ENCODE measurements at places on chromosomes 1 and 21.

DNA sequence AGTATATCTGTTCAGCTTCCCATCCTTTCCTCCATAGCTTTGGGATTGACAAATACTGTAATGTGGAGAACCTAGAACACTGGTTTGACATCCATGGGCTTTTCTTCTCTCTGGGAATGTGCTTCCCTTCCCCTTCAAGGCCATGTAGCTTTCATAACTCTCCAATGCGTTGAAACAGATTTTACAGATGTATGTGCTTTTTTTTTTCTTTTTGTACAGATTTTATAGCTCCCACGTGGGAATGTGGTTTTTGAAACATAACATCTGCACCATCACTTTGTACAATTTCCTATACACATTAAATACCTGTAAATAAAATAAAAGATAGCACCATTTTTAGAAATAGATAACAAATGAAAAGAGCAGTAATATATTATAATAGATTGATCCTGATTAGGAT, 138.5 kb upstream of the TMPRSS15 start:
- no peak for DNase-seq

GRCh38 chr1:5424802-5425703, 567.2 kb downstream of the NPHP4 start:
- DNase-seq: no peak

- no peak for DNase-seq
Observed at GRCh38 chr21:41675574-41675973, 91.3 kb downstream of the RIPK4 start.

GRCh38 chr1:9751971-9752370, 71.8 kb downstream of the CLSTN1 start:
- no peak for DNase-seq

GRCh38 chr1:220694866-220695382, 4.8 kb downstream of the C1orf115 start:
- DNase-seq: no peak

DNA sequence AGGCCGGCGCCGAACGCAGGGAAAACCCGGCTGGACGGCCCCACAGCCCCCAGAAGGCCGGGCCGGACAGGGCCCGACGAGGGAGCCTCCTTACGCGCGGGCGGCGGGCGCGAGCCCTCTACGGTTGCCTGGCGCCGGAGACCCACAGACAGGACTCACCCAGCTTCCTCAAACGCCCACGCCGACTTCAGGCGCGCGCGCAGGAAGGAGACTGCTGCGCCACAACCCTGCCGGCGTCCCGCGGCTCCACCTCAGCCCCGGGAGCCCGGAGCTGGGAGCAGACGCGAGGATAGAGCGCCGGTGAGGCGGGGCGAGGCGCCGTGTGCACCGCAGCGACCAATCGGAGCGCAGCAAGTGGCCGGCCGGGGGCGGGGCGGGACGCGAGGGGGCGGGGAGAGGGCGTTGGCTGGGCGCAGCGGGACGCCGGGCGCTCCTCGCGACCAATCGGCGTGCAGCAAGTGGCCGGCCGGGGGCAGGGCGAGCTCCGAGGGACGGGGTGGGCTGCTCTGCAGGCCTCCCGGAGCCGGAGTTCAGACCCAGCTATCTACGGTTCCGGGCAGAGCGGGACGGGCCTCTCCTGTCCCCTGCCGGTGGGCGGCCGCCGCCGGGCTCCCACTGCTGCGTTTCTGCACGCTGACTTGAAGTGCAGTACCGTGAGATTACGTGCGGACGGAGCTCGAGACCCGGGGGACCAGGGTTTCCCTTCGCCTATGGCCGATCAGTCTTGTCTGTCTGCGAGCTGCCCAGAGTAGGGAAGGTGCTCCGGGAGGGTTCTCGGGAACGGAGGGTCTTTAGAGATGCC, at the start of gene TMEM50B:
TSS of gene TMEM50B (minus strand) at position 296 of the 802 bp plus-strand sequence. CDS start 11,089 bp downstream, outside the sequence.
- peak; percentile 100 for DNase-seq

DNA sequence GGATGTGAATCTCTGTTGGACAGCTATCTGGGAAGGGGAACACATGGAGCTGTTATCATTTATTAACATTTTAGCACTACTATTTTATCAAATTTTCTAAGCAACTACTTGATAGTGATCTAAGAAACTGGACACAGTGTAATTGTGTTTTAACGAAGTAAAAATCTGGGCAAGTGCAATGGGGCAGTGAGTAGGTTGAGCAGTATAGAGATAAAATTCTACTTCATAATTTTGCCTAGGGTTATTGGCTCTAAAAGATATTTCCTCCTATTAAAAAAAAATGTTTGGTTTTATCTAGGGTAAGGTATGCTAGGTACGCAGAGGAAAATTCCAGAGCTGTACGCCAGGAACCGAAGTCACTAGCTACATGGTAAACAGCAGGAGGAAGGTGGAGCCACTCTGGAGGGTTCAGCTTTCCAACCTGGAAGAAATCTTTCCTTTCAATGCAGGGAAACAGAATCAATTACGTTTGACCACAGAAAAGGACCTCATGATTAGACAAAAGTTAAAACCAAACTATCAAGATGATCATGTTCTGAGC, 43.3 kb downstream of the BCAR3 start:
- no peak for DNase-seq

DNA sequence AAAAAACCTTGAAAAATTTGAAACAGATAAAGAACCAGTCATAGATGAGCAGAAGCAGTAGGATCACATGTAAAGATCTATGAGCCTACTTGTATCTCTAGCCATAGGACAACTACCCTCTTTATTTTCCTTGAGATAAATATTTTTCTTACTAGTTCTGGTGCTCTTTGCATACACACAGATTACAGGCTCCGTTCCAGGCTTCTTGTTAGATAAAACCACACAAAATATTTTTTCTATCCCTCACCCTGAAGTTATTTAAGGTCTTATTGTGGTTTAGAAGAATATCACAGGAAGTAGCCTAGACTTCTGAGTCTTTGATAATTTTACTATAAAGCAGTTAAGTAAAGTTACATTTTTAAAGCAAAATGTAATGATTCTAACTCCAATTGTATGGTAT, 512.2 kb downstream of the NEGR1 start:
- DNase-seq: no peak

DNA sequence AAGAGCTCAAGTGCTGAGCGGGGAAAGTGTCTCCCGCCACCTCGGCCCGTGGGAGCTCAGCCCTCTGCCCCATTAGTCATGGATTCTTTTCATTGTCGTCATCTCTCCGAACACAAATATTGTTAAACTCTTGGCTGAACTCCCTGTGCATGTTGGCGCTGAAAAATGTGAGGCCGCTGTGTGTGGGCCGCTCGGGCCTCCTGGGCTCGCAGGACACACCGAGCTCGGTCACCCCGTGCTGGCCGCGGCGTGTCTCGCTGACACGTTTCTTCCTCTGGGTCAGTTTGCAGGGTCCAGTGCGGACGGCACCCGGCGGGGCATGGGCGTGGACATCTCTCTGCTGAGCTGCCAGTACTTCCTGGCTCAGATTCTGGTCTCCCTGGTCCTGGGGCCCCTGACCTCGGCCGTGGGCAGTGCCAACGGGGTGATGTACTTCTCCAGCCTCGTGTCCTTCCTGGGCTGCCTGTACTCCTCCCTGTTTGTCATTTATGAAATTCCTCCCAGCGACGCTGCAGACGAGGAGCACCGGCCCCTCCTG, 25.6 kb downstream of the SLC45A1 start:
- no peak for DNase-seq

DNA sequence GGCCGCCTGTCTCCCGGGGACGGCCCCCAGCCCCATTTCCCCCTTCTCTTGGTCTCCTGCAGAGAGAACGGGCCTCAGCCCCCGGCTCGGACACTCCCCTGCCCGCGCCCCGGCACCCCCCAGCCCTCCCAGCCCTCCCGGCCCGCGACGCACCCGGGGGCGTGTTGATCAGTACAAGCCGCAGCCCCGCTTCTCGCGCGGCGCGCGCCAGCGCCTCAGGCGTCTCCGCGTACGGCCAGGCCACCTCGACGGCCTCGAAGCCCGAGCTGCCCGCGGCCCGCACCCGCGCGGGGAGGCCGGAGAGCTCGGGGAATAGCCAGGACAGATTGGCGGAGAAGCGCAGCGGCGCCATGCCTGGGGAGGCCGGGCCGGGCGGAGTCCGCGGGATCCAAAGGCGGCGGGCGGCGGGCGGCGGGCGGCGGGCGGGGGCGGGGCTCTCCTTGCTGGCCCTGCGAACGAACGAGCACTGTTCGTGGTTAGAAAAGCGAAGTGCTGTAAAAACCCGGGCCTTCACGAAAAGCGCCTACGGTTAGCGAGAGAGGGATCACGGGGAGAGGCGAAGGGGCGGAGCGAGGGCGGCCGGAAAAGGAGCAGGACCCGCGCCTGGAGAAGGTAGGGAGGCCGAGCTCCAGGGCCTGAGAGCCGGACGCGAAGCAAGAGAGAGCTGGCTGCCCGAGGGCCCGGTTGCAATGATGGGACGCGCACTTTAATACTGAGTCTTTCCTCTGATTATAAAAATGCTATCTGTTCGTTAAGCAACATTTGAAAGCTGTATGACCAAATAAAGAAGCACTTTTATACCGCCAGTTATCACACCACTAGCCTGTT, at the start of gene HYI:
TSS of gene HYI (minus strand) at position 490 of the 828 bp plus-strand sequence. CDS start at position 352, 138 bp downstream.
- DNase-seq: peak; percentile 95

GRCh38 chr1:114061121-114061830, 82.0 kb downstream of the OLFML3 start:
- DNase-seq: no peak

GRCh38 chr1:147086129-147086528, 86.1 kb downstream of the PRKAB2 start:
- DNase-seq: no peak

DNA sequence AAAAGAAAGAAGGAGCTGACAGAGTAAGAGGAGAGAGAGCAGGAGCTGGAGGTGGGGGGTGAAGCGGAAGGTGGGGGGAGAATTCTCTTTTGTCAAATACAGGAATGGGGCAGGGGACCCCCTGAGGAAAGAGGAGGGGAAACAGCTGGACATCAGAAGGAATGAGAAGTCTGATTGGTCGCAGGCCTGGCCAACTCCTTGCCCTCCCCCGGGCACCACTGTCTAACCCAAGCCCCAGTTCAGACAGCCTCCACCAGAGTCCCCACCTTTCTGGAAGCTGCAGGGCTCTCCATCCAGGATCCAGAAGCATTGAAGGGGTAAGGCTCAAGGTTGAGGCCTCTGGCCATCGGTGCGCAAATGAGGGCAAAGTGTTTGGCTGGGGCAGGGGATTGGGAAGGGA, at the start of gene OPTC:
TSS of gene OPTC (plus strand) at position 253 of the 400 bp plus-strand sequence. CDS start 1,853 bp downstream, outside the sequence.
- no peak for DNase-seq

GRCh38 chr1:93616996-93617669, 64.5 kb downstream of the BCAR3 start:
- DNase-seq: no peak

DNA sequence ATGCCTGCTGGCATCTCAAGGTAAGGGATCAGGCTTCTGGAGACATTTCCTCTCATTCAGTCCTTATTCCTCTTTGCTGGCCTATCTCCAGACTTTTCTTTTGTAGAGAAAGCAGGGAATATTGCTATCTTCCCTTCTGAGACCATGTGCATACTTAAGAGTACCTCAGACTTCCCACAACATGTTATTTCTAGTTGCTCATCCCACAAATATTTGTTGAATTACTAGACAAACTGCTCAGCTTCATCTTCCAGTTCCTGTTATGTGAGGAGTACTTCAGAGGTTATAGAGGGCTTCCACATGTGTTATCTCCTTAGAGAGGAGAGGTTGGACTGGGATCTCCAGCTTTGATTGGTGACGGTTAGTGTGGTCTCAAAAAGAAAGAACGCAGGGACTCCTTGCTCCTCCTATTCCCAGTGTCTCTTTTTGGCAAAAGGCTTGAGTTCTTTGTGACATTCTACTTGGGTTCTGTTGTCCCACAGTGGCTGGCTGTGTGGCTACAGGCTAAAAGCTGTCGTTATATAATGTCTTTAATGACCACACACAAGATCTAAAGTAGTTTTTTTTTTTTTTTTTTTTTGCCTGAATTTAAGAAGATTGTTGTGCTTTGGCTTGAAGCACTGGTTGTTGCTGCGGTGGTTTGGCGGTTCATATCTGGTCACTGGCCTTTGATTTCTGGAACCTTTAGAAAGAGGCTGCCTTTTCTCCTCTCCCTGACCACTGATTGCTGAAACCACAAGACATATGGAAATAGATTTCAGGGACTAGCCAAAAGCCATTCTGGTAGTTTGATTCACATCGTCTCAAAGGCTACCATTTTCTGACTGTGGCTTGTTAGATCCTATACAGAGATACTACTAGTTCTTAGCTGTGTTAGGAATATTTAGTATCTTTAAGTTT, 78.7 kb downstream of the FGGY start:
- no peak for DNase-seq

- DNase-seq: no peak
Observed at GRCh38 chr1:176118985-176119384, 88.1 kb downstream of the COP1 start.

- no peak for DNase-seq
Observed at GRCh38 chr1:230690101-230690500, 23.8 kb downstream of the AGT start.

DNA sequence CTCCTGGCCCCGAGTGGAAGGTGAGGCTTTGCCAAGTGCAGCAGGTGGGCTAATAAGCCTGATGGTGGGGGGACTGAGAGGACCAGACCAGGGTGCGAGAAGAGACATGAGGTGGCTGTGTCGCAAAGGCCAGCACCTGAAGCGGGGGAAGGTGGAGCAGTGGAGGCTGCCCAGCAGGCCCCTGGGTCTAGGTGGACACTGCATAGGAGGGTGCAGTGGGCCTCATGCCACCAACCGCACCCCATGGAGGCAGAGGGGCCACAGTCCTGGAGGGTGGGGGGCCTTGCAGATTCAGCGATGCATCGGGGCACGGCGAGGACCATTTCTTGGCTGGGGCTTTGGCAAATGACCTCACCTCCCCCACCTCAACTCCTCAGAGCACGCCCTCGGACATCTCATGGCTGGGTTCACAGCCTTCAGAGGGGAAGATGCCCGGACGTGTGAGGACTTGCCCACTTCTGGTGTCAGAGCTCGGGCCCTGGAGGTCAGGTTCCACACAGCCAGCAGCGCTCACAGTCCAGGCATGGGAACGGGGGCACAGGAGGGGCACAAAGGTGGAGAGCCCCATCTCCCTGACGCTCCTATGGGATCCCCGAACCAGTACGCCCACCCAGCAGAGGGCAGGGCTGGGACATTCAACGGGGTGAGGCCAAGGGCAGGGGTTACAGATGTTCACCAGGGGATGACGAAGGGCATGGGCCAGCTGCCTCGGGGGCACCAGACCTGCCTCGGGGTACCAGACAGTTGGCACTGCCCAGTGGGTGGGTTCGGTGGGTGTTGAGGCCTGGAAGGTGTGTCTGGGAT, 35.4 kb downstream of the UBE2G2 start:
- no peak for DNase-seq

DNA sequence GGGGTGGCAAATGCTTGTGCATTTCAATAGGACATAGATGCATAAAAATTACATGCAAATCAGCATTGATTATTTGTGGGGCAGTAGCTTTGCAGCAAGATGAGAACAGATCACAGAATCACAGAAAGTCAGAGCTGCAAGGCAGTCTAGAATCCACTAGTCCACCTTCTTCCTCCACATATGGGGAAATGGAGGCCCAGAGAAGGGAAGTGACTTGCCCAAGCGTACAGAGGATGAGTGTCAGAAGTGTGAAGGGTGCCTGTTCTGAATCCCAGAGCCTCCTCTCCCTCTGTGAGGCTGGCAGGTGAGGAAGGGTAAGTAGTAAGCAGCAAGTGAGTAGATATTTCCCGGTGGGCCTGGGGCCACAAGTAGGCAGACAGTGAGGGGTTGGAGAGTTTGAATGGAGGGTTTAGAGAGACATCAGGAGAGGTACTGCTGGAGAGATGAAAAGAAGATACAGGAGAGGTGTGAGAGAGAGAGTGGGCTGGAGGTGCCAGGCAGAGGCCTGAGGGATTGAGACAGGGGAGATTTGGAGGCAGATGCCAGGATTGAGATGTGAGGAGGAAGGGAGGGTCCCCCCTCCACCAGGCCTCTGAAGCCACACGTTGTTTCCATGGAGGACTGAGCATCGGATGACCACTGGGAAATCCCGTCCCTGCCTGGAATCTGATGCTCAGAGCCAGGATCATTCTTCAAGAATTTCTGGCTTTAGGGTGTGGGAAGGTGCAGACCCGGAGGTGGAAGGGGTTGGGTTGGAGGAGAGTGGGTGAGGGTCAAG, 4.8 kb upstream of the MYOG start:
- DNase-seq: peak; percentile 38
